Body of pancreas (tissue), 4 donors: ENCODE measurements at places on chromosomes 7 and 10. TPM values are rescaled to one million over a fixed set of nuclear protein-coding genes. Genes with fewer than 3 reads are reported as not detected.

The UCN3 gene
- total RNA-seq = not detected

The ASAH2 gene
- total RNA-seq = 1.0 TPM

- peak; percentile 69 for DNase-seq
Measured at GRCh38 chr10:102714621-102715455, at the start of gene SFXN2. SFXN2 (plus strand) TSS chr10:102714636; CDS start chr10:102726637, 12,001 bp downstream.

DNA sequence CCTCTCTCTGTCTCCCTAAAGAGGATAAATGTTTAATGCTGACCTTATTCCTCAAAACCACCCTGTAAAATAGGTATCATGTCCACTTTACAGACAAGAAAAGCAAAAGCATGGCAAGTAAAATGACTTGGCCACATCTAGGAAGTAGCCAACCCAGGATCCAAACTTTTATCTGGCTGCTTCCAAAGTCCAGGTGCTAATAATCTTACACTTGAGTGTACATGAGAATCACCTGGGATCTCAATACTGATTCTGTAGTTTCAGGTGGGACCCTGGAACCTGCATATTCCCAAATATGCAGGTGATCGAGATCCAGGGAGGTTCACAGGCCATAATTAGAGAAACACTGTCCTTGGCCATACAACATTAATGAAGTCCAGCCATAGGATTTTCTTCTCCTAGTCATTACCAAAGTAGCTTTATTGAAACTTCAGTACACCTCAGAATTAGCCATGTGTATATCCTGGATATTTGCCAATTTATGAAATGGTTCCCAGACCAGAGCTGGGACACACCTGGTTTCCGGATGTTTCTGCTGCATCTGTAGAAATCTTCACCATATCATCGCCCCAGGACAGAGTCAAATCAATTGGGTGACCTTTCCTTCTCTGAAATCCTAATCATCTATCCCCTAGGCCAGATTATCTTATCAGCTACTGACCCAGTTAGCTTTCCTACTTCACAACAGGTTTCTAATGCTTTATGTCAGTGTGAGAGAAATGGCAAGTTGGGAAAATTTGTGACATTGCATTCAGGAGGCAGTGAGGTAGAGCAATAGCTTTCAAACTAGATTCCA, 119.1 kb upstream of the KMT2E start:
- DNase-seq = no peak

GRCh38 chr10:131859341-131860020, 41.3 kb upstream of the PPP2R2D start:
- no peak for DNase-seq

DNA sequence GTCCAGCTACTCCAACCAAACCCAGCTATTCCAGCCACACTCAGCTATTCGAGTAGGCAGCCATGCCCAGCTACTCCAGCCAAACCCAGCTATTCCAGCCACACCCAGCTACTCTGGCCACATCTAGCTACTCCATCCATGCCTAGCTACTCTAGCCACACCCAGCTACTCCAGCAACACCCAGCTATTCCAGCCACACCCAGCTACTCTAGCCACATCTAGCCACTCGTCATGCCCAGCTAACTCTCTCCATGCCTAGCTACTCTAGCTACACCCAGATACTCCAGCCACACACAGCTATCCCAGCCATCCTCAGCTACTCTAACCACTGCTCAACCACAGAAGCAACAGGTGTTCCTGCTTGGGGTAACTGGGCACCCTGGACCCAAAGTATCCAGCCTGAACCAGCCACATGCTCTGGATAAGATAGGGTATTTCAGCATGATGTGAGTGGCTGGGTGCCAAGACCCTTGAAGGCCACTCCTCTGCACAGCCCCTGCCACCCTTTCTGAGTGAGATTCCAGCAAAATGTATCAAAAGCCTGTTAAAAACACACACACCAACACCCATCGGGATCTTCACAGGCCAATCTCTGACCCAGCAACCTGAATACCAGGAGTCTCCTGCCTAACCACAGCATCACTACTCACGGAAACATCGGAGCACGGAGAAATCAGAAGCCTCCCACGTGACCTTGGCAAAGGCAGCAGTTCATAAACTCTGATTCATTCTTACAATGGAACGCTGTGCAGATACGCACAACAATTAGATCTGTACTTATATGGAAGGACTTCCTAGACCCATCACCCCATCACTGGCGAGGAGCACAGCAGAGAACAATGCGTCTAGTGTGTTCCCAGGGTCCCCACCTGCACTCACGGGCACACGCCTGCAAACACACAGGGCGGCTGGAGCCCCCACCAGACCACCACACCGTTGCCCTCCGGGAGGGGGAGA, 51.8 kb upstream of the DNAAF5 start:
- no peak for DNase-seq

- DNase-seq = no peak
Measured at GRCh38 chr10:22690158-22690557, 24.2 kb downstream of the PIP4K2A start.

DNA sequence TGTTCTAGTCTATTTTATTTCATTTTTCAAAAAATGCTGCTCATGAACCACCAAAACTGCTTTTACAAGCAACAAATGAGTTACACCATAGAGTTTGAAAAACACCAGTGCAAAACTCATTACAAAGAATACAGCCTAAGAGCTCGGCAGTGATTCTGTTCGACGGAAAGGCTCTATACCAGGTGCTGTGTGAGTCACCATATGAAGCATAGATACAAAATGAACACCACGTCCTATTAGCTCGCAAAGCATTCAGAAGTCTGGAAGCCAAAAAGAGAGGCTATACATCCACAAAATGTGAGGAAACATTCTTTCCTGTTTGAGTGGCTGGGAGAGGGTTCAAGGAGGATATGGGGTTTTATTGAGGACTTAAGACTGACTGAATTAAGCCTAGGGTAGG, 136.1 kb downstream of the ATE1 start:
- no peak for DNase-seq

DNA sequence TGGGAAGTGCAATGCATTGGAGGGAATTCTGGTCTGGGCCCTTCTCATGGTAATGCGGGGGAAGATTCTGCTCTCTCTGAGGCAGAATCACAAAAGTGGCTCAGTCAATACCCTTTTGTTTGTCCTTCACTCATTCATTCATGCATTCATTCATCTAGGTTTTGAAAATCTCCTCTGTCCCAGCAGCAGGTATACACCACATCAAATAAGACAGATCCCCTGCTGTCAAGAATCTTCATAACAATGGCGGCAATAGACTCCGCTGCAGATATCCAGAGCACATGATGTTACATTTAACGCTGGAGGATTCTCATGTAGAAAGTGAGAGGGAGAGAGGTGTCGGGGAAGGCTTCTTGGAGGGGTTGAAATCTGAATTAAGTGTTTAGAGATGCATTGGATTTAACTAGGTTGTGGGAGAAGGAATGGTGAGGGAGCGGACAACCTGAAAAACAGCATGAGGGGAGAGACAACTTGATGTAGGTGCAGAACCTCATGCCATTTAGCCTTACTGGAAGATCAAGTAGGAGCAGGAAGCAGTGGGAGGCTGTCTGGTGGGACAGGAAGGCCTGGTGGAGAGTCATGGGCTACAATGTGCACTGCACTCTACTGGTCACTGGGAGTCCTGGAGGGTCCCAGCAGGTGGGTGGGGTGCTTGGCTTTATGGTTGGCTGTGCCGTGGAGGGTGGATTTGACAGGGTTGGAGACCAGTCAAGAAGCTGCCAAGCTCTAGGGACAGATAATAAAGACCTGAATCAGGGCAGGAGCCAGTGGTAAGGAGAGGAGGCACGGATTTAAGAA, 5.2 kb upstream of the FAM180A start:
- no peak for DNase-seq

DNA sequence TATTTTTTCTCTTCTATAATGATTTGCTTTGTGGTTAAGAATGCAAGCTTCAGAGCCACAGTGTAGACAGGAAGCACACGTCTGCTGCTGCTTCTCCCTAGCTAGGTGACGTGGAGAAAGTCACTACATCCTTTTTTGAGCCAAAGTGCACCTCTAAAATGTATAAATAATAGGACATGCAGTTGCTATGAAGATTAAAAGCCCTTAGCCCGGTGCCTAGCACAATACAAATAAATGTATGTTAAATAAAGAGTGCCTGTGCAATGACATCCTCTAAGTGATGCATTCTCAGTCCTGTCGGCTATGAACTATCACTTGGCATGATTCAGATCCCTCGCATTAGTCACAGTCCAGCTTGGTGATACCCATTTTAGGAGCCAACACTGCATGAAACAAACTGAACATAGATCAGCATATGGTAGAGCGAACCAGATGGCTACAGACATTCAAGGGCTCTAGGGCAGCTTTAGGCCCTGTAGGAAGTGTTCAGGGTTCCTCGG, 4.8 kb upstream of the TRDMT1 start:
- no peak for DNase-seq

DNA sequence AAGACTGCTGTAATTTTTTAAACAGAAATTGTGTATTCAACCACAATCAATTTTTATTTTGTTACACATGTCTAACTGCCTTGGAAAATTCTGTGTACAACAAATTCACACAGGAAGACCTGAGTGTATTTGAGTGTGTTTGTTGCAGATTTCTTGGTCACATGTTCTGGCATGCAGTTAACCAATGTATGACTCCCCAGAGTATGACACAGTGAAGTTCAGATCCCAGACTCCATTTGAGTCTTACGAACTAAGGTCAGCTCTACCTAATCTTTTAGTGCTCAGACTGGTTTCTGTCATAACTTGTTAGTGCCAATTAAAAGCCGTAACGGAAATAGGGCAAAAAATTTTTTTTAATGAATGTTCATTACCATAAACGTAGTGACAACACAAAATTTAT, 5.8 kb downstream of the GNAI1 start:
- DNase-seq = no peak

DNA sequence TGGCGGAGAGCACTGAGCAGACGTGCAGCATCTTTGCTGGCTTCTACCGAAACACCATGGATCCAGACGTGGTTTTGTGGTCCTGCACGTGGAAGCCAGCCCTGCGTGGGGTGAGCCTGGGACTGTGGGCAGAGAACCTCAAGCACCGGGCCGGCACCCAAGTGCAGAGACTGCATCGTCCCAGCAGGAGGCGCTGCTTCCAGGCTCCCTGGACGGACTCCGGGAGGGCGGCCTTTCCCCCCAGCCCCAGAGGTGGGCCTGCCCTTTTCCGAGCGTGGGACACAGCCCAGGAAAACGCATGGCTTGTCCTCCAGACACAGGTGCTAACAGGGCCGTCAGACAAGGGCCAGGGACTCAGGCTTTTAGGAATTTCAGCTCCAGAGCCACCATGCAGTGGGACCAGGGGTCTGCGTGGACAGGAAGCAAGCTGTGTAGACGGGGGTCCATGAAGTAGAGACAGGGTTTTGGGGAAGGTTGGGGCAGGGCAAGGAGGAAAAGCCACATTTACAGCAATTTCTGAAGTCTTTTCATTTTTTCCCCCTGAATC, 303.9 kb downstream of the WDR37 start:
- no peak for DNase-seq

GRCh38 chr7:109836016-109836415, 1254.9 kb upstream of the LRRN3 start:
- no peak for DNase-seq

- DNase-seq = no peak
Measured at GRCh38 chr7:534075-534474, 14.4 kb upstream of the PDGFA start.

- DNase-seq = no peak
Measured at GRCh38 chr10:17457083-17457482, 2.7 kb upstream of the ST8SIA6 start.

GRCh38 chr10:110277591-110277990, 27.1 kb downstream of the SMNDC1 start:
- no peak for DNase-seq
